ENCODE measurements at places on chromosomes 5 and 9.

- DNase-seq, result no peak
These were observed 44.7 kb downstream of the GOLM1 start for GRCh38 chr9:86054695-86055094.

DNA sequence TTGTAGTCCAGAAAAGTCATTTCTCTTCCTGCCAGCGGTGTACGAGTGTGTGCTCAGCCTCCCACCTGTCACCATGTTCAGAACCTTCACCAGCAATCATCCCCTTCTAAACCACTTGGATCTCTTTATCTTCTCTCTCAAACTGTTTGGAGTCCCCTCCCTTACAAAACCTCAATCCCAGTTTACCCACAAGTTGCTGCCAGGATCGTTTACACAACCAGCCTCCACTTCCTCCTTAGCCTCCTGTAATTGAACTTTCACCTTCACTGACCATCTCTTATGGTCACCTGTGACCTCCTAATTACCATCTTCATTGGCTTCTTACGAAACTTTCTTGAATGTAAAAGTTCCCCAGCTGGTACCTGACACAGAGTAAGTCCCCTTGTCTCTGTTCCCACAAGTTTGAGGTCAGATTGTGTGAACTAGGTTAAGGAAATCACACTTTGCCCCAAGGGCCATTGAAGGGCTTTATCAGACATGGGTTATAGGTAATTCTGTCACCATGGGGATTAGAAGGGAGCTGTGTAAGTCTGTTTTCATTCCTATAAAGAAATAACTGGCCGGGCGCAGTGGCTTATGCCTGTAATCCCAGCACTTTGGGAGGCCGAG, 20.0 kb downstream of the RNF44 start:
- no peak for DNase-seq

GRCh38 chr9:76181020-76181641, 213.1 kb downstream of the RFK start:
- DNase-seq, result no peak

DNA sequence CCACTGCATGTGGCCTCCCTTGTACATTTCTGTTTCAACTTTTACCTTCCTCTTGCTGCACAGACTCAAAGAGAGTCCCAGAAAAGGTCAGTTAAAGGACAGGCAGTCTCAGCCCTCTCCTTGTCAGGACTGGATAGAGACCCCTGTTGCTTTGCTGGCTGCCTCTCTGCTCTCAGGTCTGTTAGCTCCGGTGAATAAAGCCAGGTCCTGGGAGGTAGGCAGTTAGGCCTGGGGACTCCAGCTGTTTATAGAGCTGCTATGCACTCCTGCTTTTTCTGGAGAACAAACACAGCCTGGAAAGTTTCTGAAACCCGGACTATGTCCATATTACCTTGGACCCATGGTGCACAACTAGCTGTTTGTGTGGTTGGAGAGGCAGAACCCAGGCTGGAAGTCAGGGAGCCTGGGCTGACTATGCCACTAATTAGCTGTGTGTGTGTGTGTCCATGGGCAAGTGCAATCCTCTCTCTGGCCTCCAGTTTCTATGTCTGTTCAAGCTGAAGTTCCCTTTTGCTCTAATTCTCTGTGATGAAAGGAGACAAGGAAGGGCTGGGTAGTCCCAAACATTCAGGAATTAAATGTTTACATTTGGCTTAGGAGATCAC, 42.9 kb downstream of the GLRA1 start:
- no peak for DNase-seq

- no peak for DNase-seq
These were observed 182.3 kb upstream of the MAP1B start for GRCh38 chr5:71924980-71925379.

GRCh38 chr5:56270058-56270457, 36.9 kb upstream of the ANKRD55 start:
- no peak for DNase-seq

DNA sequence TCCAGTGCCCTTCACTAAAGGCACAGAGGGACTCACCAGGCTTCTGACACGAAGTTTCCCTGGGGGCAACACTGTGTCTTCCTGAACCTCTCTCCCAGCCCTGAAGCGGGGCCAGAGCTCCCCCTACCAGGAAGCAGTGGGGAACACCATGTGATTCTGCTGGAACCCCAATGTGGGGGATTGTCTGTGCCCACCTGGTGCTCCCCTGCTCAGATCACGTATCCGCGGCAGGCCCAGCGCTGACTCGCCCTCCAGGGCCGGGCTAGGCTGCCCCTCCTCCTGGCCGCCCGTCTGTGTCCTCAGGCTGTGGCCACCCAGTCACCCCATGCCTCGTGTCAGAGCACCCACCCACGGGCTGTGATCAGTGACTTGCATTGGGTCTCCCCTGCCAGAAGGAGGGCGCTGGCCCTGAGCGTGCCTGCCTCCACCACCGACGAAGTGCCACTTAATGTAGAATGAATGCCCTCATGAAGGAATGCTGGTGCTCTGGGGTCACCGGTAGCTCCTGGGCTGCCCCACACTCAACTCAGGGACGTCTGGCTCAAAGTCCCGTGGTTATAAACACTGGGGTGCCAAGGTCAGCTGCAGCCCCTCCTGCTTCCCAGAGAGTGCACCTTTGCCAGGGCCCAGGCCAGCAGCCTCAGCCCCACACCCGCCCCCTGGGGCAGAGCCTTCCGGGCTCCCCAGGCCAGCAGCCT, 22.1 kb downstream of the SARDH start:
- no peak for DNase-seq

DNA sequence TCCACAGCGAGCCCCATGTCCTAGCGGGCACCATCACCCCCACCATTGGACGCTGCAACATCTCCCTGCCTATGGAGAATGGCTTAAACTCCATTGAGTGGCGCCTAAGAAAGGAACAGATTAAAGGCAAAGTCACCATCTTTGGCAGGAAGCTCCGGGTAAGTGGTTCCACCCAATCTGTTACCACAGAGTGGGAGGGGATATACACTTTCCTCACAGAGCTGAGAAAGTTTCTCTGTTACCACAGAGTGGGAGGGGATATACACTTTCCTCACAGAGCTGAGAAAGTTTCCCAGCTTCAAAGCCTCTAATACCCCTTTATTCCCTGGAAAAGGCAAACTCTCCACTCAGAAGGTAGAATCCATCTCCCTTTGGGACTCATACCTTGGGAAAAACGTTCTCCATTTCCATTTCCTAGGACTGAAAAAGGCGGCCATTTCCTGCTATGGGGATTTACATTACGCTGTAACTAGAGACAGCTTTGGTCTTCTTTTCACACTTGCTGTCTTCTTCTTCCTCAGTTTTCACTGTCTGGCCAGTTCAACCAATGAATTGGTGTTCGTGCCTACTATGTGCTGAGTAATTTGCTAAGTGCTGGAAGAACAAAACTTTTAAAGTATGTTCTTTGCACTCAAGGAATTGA, 63.4 kb upstream of the WWC1 start:
- no peak for DNase-seq

DNA sequence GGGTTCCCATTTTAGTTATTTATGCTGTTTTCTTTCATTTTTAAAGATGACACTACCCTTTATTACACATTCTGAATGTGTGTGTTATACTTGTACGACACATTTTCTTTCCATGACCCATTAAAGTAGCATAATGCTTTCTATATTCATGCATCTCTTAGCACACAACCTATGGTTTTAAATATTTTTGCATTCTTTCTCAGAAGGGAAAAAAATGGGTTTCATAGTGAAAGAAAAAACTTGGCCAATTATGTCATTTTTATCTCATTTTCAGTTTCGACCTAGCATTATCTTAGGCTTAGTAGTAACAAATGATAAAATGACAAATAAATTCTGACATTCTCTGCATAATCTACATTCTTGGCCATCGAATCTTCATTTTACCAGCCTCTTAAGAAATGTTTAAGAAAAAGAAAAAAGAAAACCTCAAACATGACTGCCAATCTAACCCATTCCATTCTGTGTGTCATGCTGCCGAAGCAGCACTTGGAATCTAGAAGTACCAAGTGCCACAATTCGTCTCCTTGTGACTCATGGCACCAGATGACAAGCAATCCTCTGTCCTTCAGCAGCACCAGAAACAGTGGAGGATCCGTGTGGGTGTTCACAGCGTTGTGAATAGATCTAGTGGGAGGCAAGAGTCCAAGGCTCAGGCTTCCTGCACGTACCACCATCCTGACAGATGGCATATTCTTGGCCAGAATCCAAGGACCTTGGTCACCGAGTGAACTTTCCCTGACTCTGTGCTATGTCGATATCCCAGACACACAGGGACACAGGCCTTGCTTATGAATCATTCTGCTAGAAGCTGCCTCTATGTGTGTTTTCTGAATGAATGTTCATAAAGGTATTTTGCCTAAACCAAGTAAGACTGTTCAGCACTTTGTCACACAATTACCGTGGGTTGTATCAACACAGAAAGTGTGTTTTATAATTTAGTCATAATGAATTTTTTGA, 502.7 kb downstream of the NR2F1-AS1 start:
- DNase-seq, result peak; percentile 5

DNA sequence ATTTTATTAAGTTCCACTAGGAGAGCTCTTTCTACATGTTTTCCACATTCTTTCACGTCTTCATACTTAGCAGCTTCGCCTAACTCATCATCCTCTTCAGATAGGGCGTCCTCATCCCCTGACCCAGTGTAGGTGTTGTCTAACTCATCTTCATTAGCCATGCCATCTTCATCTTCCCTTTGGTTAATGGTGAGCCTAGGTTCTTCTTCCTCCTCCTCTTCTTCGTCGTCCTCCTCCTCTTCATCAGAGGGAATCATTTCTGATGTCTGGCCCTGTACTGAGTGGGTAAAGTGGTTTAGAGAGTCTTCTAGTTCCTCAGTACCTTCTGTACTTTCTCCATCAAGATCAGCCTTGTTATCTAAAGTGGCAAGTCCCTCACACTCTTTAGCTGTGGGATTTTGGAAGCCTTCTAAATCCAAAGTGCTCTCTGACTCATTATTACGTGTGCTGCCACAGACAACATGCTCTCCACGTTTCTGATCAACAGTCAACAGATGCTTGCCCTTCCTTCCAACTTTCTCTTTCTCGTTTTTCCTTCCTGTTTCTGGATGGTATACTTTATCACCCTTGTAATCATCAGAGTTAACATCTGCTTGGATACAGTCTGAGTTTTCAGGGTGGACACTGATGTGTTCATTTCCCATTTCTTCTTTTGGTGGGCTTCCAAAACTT, 31.1 kb downstream of the TUT7 start:
- no peak for DNase-seq

GRCh38 chr9:77271023-77271690, 93.8 kb downstream of the VPS13A start:
- no peak for DNase-seq

DNA sequence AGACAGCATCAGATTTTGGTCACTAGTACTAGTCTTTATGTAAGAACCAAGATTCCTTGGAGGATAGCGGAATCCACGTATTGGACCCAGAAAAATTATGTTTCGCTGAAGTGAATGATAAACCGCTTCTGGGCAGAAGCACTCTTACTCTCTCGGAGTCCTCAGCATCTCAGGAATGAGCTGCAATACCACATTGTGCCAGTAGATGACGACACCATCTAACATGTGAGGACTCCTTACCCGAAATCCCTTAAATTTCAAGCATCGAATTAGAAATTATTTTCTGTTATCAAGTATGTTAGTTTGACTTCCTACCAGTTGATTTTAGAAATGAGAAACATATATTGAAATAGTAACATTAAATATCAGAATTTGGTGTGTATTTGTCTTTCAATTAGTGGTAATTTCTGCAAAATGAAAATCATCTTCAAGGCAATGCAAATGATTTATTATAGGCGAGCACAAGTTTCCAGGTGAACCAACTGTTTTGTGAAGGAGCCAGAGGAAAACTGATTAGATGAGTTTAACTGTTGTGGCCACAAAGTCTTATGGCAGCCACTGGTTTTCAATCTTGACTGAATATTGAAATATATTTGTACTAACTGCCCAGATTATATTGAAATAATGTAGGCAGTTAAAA, 66.0 kb upstream of the CAMK4 start:
- peak; percentile 75 for DNase-seq

DNA sequence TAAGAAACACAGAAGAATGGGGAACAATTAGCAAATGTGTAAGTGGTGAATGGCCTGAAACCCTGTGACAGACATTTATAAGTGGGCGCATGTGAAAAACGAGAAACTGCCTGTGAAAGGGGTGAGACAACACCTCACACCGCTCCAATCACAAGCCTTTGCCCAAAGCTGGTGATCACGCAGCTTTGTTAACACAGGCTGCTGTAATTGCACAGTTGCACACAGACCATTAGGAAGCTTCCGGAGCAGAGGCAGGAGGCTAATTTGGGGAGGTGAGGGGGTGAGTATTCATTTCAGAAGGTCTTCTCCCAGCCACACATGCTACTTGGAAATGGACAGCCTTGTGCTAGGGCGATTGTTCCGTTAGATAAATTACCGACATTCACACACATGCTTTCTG, 294.0 kb downstream of the MED10 start:
- DNase-seq, result no peak

- DNase-seq, result no peak
These were observed 29.8 kb downstream of the NR4A3 start for GRCh38 chr9:99851500-99851822.

- peak; percentile 19 for DNase-seq
These were observed 109.7 kb downstream of the LPAR1 start for GRCh38 chr9:110928599-110928998.

DNA sequence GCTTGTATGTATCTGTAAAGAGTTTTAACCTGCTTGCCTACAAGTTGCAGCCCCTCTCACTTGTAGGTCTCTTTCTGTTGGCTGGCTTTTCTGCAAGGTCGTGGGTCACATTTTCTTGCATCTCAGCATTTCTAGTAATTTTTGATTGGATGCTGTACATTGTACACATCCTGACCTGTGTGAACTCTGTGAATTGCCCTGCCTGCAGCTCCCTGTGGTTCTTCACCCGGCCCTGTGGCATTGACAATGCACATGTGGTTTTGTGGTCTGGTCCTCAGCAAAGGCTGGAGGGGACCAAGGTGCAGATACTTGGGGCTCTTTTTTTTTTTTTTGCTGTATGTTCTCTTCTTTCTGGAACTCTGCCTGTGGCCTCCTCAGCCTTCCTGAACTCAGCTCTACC, 53.6 kb downstream of the WNK2 start:
- DNase-seq, result no peak

GRCh38 chr5:142455856-142456255, 131.0 kb upstream of the SPRY4 start:
- no peak for DNase-seq

- DNase-seq, result no peak
These were observed 39.6 kb upstream of the CEP78 start for GRCh38 chr9:78196258-78196657.

DNA sequence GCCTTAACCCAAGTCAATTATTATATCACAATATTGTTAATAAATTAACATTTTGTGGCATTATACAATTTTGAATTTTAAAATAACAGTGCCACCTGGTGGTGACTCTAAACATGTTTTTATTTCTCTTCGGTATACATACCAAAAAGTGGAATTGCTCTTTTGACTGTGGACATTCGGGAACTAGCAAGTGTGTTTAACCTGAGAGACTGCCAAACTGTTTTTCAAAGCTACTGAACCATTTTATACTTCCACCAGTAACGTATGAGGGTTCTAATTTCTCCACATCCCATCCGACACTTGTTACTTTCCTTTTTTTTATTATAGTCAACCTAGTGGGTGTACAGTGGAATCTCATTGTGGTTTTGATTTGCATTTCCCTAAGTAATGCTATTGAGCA, 18.3 kb upstream of the HSDL2 start:
- peak; percentile 51 for DNase-seq
